ENCODE measurements at places on chromosomes 4 and X.

- DNase-seq: no peak
Measured at GRCh38 chr4:86919561-86920223, 15.1 kb upstream of the AFF1 start.

DNA sequence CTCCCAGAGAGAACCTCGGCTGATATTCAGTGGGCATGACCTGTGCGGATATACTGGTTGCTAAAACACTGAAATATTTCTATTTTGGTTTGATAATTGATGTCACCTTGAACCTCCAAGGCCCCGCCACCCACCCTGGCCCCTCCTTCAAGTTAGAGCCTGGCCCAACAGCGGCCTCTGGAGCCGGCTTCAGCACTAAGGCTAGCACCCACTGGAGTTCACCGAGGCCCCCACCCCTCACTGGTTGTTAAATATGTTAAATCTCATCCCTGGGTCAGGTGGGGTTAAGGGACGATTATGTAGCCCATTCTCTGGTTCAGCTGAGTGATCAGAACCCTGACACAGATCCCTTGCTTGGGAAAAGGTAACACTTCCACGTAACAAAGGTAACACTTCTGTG lies 24.3 kb downstream of the SEL1L3 start:
- DNase-seq: no peak

DNA sequence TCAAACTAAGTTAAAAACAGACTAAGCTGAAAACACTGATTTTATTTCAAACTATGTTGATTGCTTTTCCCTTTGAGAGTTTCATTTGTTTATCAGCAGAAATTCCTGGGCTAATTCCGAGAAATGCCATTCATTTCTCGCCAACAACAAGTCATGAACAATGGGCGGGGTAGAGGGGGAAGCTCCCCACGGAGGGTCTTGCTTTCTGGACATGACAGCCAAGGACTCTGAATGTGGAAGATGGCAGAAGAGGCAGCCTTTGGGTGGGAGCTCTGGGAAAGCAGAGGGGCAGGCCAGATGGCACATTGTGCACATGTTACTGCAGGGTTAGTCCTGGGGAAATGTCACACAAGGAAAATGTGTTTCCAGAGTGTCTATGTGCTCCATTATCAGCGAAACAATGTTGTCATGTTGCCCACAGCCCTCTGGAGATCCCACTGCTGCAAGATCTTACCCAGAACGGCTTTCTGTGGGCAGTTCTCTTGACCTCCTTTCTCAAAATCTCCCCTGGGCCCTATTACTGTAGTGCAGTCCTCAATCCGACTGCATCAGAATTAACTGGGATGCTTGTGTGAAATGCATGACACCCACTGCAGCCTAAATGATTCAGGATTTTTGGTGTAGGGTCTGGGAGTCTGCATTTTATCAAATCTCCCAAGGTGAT lies 45.0 kb downstream of the CHRDL1 start:
- DNase-seq: no peak

DNA sequence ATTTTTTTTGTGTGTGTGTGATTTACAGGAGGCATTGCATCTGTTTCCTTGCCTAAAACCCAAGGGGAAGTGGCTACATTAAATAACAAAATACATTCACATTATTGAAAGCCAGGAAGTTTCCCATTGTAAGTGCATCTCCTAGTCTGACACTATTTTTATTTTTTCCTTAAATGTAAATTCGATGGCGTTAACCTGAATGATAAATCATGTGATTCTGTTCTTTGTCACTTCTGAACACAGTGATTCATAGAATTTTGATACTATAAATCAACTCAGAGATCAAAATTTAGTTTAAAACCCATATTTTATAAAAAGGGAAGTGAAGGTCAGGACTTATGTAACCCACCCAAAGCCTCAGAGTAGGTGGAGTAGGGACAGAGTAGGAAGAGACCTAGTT lies 258.1 kb downstream of the GABRG1 start:
- no peak for DNase-seq

DNA sequence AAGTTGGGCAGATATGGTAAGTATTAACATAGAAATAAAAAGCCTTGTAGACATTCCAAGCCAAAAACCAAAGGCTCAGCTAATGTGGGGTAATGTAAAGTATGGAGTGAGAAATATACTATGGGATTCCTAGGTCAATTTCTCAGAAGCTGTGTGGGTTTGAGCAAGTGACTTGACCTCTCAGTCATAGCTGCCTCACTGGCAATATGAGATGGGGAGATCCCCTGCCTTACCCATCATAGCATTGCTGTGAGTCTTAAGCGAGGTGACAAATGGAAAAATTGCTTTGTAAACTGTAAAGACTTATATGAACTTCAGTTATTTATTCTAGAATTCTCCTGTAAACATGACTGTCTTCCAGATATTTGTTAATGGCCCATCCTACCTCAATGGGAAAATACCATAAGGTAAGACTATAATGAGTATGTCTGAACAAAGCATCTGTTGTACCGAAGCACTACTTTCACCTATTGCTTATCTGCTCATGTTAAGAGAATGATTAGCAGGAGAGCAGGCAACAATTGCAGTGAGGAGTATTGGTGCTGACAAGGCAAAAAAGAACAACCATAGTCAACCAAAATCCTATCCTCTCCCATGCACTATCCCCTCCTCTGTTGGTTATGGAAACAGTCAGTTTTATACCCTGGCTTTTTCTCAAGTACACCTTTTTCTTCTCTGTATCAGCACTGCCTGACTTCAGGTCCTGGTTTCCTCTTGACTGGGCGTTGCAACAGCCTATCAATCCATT lies 44.1 kb upstream of the TRPC3 start:
- DNase-seq: no peak

GRCh38 chr4:84968925-84969324 lies 2.4 kb upstream of the WDFY3 start:
- DNase-seq: no peak

DNA sequence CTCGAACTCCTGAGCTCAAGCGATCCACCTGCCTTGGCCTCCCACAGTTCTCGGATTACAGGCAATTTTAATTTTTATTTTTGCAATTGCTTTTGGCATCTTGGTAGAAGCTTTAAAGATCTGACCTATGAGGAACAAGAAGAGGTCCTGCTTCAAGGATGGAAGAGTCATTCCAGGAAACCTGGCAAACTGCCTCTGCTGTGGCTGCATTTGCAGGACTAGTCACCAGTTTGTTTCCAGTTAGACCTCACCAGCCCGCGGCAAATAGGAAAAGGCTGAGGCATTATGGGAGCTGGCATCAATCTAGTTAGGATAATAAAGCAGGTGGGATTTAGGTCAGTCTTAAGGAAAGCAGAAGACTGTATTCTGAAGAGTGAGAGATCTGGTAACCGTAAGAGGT lies 51.9 kb upstream of the LAS1L start:
- DNase-seq: no peak

DNA sequence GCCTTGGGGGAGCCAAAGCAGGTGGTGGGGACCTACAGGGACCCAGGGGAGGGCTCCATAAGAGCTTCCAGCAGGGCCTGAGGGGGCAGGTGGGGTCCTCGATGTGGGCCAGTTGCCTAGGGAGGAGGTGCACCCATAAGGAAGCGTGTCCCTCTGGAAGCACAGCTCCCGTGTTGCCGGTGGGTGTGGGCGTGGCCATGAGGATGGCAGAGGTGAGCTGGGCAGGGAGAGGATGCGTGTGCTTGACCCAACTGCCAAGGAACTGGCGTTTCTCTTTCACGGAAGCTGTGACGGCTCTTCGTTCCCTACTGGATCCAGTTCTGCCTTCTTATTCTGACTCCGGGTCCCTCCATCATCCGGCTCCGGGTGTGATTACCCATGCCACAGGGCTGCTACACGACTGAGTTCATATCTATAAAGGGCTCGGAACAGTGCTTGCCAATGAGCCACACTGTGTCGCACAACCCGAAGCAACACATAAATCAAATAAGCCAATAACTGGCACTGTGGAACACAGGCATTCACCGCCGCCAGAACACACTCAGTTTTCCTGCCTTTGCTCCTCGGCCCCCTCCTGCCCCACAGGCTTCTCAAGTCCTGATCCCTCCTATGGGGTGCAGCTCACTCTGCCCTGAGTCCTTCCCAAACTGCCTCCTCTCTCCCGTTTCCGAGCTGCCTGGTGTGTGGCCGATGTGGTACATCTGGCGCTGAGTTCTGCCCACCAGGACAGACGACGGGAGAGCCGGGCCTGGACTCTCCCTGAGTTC lies 35.5 kb downstream of the RNF212 start:
- no peak for DNase-seq

- no peak for DNase-seq
Measured at GRCh38 chr4:2135083-2135482, 76.0 kb downstream of the NAT8L start.

DNA sequence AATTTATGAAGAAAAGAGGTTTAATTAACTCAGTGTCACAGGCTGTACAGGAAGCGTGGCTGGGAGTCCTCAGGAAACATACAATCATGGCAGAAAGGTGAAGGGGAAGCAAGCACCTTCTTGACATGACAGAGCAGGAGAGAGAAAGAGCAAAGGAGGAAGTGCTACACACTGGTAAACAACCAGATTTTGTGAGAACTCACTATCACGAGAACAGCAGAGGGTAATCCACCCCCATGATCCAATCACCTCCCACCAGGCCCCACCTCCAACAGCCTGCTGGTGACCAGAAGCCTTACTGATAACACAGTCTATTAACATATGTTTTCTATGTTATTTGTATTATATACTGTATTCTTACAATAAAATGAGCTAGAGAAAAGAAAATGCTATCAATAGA lies 254.8 kb downstream of the PCDH10 start:
- DNase-seq: no peak

GRCh38 chr4:151356510-151356909 lies 31.1 kb upstream of the SH3D19 start:
- no peak for DNase-seq

- DNase-seq: no peak
Measured at GRCh38 chr4:186132577-186133242, 28.2 kb downstream of the FAM149A start.

- no peak for DNase-seq
Measured at GRCh38 chr4:106746451-106746850, 289.7 kb downstream of the DKK2 start.

DNA sequence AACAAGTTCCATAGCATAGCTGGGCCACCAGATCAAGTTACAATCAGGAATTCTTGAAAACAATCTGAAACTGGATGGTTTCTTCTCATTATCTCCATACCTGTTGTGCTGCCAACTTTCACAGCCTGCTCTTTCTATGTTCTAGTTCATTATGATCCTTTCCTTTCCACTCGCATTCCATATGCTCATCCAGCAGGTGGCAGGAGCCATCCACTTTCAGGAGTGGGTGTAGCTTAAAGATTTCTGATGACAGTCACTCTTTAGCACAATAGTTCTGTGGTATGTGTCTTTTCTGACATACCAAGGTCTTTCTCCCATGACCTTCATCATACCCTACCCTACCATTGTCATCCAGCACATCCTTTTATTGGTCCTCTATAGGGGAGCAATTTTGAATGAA lies 46.4 kb downstream of the PAGE2 start:
- peak; percentile 2 for DNase-seq

DNA sequence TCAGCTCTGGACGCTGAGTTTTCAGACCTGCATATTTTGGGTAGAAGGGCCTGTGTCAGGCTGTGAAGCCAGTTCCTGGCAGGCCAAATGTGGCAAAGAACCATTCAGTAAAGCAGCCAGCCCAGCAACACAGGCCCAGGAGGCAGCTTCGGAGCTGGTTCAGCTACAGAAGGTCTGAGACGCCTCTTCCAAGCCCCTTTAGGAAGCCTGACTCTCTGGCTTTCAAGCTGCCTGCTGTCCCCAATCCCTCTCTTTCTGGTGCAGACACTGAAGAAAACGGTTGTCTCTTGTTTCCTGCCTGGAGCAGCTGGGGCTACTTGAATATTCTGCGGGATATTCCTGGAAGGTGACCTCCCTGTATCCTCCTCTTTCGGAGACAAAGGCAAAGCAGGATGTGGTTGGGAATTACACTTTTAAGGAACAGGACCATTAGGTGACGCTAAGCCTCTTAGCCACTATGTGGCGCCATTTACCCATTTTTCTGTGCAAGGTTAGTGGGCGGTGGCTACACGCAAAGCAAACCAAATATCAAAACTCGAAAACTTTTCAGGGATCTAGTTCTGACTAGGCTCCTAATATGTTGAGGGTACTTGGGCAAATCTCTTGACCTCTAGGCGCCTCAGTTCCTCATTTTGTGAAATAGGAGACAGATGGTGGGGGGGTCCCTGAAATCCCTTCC lies 47.2 kb upstream of the LAS1L start:
- peak; percentile 23 for DNase-seq
